ENCODE measurements at places on chromosomes 1 and 21.

DNA sequence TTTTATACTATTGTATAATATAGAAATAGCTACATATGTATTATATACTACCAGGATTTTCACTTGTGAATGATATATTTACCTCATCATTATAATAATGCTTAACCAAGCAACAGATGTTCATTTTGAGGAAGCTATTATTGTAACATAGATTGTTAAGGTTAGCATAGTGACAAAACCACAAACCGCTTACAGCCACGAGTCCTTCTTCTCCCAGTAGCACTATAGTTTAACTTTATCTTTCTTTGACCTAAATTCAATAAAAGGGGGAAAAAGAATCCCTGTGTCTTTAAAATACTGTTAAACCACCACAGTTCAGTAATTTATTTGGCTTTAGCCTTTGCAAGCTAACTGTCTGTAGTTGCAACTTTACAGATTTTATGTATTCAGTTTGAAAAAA lies 1039.4 kb upstream of the B3GALT2 start:
- DNase-seq = no peak

GRCh38 chr1:236848274-236848923 lies 53.3 kb downstream of the MTR start:
- DNase-seq = no peak

DNA sequence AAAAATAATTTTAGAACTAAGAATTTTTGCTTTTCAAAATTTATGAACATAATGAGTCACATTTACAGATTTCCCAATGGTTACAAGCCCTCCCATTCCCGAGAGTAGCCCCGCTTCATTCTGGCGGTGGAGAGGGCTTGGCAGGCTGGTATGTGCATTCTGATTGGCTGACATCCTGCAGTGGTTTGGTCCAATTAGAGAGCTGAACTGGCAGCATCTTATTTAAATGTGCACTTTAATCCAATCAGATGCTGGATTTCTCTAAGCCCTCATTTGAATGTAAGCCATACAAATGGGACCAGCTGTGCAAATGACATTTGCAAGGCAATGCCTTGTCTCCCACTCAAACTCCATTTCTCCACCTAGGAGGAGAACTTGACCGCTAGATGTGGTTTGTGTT lies 18.0 kb upstream of the TRIM17 start:
- DNase-seq = no peak

DNA sequence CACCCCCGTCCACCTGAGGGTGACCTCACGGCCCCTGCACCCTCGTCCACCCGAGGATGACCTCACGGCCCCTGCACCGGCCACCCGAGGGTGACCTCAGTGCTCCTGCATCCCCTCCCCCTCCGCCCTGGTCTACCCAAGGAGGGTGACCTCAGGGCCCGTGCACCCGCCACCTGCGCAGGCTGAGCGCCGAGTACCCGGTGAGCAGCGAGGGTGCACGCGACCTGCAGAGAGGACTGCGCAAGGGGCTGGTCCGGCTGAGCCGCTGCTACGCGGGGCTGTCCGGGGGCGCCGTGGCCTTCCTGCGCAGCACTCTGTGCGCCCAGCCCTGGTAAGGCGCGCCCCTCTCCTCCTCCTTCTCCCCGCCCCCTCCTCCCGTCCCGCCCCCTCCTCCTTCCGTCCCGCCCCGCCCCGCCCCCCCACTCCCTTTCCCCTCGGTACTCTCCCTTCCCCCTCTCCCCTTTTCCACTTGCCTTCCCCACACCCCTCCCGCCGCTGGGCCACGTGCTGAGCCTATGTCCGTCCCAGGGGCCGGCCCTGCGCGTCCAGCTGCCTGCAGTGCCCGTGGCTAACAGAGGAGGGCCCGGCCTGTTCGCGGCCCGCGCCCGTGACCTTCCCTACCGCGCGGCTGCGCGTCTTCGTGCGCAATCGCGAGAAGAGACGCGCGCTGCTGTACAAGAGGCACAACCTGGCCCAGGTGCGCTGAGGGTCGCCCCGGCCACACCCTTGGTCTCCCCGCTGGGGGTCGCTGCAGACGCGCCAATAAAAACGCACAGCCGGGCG lies 28.4 kb downstream of the TRIM11 start:
- DNase-seq = peak; percentile 44

GRCh38 chr1:61042466-61043009 lies 39.8 kb upstream of the NFIA start:
- DNase-seq = no peak

DNA sequence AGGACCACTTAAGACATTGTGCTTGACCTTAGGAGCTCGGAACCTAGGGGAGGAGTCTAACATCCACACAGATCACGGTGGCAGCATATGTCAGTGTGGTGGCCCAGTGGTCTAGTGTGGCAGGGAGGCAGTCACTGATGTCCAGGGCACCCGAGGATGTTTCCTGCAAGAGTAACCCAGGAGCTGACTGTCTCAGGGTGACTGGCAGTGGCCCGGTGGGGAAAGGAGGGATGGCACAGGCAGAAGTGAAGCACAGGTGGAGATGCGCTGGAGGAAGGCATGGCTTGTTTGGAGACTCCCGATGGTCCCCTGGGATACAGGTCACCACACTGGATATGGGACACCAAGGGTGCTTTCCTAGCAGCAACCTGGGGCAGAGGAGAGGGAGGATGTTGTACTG lies 16.3 kb downstream of the CHIT1 start:
- DNase-seq = no peak

GRCh38 chr1:66834926-66835325 lies 33.9 kb upstream of the INSL5 start:
- DNase-seq = no peak

GRCh38 chr1:119687434-119688079 lies 24.2 kb upstream of the PHGDH start:
- no peak for DNase-seq

DNA sequence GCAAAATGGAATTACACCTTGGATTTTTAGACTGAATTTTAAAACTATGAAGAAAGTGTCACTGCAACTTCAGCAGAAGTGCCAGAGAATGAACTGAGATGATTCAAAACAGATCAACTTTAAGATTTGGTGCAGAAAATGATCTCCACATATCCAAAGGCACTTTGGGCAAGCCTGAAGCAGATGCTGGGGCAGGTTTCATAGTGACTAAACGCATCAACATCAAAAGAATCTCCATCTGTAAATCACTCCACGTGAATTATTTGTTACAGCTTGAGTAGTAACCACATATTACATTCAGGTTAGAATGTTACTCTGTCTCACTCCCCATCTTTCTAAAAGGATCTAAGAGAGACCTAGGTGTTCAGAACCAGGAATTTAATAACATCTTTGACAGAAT lies 329.0 kb upstream of the ESRRG start:
- no peak for DNase-seq

DNA sequence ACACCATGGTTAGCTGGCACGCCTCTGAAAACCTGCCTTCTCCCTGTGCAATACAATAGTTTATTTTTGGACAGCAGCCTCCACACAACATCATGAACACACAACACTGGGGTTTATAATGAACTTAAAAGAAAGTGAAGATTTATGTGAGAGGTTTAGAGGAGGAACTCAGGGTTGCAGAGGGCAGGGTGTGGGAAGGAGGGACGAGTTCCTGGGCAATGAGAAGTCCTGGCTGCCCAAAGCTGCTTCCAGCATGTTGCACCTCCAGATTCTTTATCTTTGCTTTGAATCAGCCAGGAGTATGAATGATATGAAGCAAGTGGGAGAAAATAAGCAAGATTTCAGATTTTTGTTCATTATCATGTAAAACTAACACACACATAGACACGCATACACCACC lies 11.3 kb upstream of the LRRC8D start:
- DNase-seq = no peak

- DNase-seq = peak; percentile 5
Measured at GRCh38 chr1:6962996-6963911, 178.0 kb downstream of the CAMTA1 start.

DNA sequence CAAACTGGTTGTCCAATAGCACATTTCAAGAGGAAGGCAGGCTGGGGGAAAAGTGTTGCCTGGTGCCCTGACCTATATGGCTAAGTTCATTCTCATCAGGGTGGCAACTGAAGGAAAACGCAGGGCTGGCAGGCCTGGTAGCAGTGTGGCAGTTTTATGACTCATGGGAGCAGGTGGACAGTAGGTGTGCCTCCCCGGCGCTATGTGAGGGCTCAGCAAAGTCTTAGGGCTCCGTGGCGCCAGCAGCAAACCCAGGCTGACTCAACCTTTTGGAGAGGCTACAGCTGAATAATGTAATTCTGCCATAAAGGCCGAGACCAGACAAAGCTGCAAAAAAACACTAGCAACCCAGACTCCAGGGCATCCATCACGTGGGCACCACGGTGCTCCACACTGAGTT lies 23.6 kb downstream of the GADD45A start:
- no peak for DNase-seq

DNA sequence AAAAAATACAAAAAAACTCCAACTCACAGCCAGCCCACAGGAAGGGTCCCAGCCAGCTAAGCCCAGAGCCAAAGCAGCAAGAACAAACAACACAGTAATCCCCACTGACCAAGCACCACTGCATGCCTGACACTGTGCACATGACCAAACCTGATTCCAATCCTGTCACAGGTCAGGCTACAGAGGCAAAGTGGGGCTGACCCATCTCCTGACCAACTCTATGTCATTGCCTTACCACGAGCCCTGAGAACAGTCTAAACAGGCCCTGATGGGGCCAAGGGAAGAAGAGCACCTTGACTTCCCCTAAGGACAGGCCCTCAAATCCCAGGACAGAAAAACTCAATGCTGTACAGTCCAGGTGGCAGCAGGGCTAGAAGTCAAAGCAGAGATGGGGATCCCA lies 2.4 kb downstream of the LSS start:
- no peak for DNase-seq

- peak; percentile 23 for DNase-seq
Measured at GRCh38 chr1:62175568-62176179, 19.0 kb upstream of the L1TD1 start.

- no peak for DNase-seq
Measured at GRCh38 chr1:196260270-196260669, 348.0 kb downstream of the KCNT2 start.

DNA sequence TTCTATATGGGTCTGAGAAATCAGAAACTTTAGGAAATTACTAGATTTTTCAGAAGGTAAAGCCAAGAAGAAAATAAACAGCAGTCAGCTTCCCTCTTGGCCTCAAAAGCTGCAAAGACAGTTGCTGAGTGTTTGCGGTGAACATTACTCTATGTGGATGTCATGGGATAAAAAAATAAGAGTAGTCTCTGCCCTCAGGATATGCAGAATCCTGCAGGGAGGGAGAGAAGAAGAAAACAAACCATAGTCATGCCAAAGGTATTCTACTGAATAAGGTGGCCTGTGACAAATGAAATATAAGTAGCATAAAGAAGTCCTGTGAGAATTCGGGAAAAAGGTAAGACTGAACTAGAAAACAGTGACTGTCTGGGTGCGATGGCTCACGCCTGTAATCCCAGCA lies 19.0 kb downstream of the YARS1 start:
- no peak for DNase-seq

DNA sequence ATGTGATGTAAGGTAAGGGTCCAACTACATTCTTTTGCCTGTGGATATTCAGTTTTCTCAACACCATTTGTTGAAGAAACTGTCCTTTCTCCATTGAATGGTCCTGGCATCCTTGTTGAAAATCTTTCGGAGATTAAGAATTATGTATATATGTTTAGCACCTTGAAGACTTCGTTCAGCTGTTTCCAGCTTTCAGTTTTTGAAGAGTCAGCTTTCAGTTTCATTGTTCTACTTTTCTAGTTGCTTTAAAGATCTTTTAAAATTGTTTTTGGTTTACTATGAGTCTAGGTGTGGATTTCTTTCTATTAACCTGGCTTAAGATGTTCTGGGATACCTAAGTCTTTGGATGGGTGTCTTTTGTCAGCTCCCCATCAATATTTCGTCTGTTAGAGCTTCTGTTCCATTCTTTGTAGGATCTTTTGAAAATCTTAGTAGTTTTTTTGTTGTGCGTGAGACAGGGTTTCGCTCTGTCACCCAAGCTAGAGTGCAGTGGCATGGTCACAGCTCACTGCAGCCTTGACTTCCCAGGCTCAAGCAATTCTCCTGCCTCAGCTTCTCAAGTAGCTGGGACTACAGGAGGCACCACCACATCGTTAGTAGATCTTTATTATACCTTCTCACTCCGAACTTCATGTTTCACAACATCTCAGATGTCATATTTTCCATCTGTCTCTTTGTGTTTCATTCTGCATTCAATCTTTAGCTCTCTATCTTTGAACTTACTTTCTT lies 353.5 kb upstream of the B3GALT2 start:
- DNase-seq = peak; percentile 39

DNA sequence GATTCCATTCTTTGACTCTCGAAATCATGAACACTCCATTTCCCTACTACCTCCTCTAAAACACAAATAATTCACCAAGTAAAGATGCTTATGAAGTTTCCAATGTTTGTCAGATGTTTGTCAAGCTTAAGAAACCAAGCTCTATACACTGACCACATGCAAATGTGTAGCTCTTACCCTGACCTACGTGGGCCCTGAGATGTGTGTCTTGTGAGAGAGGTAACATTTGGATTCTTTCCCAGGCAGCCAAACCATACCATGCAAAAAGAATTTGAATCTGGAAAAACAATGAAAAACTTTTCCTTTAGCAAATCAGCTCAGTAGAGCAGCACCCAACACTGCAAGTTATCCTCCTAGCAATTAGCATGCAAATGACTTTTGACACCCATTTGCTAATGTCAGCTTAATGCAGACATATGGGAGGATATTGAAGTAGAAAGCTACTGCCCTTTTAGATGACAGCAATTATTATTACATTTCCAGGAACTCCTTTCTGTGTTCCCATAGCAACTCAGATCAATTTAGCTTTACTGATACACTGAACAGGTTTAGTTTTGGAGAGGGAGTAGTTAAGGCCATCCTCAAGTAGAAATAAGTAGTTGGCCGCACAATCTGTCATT lies 83.2 kb upstream of the RGS4 start:
- DNase-seq = no peak

GRCh38 chr1:14987829-14988603 lies 165.5 kb upstream of the TMEM51 start:
- no peak for DNase-seq

DNA sequence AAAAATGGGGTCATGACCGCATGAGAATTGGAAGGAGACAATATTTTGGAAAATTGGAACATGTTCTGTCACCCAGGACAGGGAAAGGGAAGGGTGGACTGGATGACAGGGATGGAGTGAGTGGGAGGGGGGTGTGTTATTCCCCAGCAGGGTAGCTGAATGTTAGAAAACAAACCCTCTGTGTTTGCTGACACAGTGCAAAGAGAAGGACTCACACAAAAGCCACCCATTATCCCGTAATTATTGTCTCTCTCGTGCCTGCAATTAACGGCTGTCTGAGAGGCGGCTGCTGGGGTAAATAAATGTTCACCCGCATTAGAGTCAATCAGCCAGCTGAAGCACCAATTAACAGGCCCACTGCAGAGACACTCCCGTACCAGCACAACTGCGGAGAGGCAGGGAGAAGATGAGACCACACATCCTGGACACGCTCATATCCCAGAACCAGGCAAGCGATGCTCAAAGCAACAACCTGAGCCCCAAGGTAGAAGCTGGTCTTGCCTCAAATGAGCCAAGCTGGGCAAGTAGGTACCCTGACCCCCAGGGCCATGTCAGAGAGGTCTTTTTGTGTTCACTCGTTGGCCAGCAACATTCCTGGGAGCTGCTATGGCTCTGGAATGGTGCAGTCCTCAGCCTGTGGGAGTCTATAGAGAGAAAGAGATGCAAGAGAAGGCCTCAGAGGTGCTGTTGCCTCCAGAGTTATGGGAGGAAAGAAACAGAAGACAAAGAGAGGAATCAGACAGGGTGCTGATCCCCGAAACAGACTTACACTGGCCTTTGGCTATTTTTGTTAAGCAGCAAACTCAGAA lies 19.4 kb downstream of the PLEKHA6 start:
- no peak for DNase-seq
